Cortex of kidney (tissue), 1 donor: ENCODE measurements at places on chromosomes 5 and 9.

- DNase-seq, result no peak
Measured at GRCh38 chr5:150361301-150361700, 3.8 kb downstream of the TCOF1 start.

DNA sequence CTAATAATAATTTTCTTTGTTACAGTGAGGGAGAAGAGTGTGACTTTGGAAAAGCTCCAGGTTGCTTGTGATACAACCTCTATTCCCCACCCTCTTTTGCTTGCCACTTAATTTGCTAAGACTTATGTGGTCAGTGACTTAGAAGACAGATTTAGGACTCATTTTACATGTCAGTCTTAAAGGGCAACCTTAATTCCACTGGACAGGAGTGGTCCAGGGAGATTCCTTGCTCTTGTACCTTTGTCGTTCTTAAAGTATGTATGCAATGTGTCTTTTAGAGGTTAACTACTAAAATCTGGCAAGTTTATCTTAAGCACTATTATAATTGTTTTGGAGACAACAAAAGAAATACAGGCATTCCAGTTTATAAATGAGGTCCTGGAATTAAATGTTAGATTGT lies 20.0 kb downstream of the SLC30A5 start:
- no peak for DNase-seq

DNA sequence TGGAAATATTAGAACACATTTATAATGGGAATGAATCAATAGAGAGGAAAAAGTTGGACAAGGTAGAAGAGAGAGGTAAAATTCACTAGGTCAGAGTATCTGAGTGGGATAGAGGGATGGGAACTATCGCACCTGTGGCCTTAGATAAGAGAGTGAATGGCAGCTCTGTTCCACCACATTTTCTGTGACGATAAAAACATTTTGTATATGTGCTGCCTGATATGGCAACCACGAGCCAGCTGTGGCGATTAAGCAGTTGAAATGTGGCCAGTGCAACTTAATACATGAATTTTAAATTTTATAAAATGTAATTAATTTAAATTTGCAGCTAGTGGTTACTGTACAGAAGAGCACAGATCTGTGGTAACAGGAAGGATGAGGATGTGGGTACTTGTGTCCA lies 46.7 kb downstream of the ZNF354A start:
- no peak for DNase-seq

DNA sequence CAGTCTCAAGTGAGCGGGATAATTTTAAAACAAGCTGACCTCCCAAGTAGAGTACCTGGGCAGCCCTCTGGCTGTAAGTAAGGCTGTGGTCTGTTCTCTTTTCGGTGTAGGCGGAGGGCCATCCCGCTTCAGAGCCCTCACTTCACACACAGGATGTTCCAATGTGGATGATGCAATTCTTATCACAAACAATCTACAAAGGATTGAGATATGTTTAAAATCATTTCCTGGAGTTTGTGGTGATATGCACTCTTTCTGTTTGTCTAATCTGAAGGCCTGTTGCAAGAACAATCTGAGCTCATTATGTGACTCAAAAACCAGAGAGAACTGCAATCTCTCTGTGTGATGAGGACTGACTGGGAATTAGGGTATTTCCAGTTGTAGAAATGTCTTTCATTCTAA lies 42.5 kb downstream of the ITGA2 start:
- no peak for DNase-seq

GRCh38 chr9:76116913-76117312 lies 226.4 kb downstream of the PCSK5 start:
- no peak for DNase-seq

GRCh38 chr9:35723908-35724307 lies 8.1 kb downstream of the TLN1 start:
- DNase-seq, result no peak

- no peak for DNase-seq
Measured at GRCh38 chr5:61461926-61462325, 129.9 kb downstream of the ZSWIM6 start.

DNA sequence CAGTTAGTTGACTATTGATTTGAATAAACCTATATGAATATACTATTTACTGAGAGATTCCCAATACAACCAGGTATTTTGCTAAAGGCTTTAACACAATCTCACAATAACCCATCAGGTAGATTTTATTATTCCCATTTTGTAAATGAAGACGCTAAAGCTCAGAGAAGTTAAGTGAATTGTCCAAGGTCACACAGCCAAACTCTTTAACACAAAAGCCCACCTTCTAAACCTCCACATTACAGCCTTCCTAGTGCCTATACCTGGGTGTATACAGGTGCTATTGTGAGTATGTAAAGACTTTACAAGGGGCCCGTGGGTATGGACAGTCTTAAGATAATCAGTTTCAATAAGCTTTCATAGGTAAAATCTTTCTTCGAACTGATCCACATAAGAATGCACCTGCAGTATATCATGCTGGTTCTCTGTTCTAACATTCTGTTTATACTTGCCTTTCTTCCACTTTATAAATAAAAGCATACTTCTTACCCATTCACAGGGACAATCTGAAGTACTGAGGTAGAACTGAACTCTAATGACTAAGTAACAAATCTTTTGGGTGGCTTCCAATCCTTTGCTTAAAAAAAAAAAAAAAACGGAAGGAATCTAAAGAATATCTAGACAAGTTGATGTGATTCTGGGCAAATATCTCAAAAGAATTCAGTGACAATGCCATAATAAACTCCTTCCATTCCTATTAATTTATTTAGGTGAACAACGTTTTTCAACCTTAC lies 59.1 kb downstream of the PJA2 start:
- no peak for DNase-seq

DNA sequence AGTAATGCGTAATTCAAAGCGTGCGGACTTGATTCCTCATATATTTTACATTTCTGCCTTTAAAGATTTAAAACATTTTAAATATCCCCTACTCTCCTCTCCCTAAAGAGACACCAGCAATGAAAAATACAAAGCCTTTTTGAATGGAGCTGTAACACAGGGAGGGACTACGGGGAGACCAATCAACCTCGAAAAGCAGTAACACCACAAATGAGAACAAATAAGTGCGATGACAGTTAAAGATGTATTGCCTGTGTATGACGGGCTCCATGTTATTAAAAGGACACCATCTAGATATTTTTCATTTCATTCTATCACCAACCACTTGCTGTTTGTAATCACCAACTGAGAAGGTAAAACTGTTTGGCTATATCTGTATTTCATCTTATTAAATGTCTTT lies 230.3 kb upstream of the TBCA start:
- DNase-seq, result no peak

DNA sequence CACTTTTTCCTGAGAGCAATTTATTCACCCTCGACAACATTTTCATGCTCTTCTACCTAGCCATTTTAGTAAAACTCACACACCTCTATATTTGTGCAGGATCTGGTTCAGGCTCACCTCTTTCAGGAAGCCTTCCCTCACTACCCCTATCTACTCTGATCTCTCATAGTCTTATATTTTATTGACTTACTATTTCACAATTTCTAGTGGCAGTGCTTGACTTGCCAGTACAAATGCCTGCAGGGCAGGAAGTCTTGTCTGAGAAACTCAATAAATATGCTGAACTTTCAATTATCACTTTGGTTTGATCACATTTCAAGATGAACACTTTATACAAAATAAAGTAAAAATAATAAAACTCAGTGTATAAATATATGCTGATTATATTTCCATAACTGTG lies 226.8 kb downstream of the CETN3 start:
- no peak for DNase-seq

GRCh38 chr5:15376088-15376487 lies 123.9 kb upstream of the FBXL7 start:
- no peak for DNase-seq

DNA sequence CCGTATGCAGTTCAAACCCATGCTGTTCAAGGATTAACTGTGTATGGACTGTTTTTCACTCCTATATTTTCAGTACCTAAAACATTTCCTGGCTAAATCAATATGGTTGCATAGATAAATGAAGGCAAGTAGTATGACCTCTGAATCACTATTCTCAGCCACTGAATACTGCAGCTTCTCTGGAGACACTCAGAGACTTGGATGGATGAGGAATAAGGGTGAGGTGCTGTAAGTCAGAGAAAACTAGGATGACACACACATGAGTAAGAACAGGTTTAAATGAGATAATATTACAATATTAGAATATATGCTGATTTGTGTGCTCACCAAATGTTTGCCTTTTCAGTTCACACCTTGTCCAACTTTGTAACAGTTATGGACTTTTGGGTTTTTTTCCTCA lies 26.0 kb upstream of the ANXA1 start:
- DNase-seq, result no peak

DNA sequence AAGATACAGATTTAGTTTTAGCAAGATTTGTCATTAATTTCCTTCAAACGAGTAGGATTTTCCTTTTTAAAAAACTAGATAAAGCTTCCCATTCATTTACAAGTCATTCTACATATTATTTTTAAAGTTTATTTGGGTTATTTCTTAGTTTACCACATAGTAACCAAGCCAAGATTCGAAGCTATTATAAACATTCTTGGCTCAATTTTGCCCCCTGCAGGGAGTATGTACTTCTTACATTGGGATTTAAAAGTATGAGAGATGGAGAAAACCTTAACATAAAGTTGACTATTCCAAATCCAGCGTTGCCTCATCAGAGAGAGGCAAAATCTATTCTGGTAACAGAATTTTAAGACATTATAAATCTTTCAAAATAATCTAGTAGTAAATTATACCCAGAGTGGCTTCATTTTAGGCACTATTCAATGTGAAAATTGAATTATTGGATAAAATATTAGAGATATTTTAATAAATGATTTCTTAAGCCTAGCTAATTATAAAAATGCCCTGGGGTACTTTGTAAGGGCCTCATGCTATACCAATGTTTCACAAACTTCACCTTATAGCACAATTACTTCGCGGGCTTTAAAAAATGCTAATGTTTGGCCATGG lies 39.1 kb downstream of the FBN2 start:
- no peak for DNase-seq

GRCh38 chr5:1761453-1761755 lies 38.2 kb downstream of the MRPL36 start:
- DNase-seq, result no peak

- DNase-seq, result no peak
Measured at GRCh38 chr9:99031319-99031718, 73.6 kb upstream of the TGFBR1 start.

GRCh38 chr5:73606206-73606753 lies 19.7 kb upstream of the ARHGEF28 start:
- no peak for DNase-seq

DNA sequence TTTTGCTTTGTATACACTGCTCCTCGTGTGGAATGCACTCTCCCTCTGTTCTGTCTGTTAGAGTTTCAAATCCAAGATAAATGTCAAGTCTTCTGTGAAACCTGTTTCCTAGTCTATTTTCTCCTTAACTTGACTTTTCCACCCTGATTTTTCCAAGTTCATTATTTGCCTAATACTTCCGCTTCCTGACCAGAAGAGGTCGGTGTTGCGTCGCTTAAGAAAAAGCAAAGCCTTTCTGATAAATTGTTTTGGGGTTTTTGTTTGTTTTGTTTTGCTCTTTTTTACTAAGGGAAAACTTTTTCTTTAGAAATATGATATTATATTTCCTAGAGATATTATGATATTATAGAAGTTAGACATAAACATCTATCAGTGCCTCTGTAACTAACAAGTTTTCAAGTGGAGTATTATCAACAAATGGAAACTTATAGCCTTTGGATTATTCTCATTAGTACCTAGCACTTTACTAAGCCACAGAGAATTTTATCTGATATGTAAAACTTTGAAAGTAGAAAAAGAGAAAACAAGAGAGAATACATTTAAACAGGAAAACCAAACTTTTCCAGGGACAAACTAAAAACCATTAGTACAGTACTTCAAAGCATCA lies 55.8 kb downstream of the PHAX start:
- DNase-seq, result no peak

DNA sequence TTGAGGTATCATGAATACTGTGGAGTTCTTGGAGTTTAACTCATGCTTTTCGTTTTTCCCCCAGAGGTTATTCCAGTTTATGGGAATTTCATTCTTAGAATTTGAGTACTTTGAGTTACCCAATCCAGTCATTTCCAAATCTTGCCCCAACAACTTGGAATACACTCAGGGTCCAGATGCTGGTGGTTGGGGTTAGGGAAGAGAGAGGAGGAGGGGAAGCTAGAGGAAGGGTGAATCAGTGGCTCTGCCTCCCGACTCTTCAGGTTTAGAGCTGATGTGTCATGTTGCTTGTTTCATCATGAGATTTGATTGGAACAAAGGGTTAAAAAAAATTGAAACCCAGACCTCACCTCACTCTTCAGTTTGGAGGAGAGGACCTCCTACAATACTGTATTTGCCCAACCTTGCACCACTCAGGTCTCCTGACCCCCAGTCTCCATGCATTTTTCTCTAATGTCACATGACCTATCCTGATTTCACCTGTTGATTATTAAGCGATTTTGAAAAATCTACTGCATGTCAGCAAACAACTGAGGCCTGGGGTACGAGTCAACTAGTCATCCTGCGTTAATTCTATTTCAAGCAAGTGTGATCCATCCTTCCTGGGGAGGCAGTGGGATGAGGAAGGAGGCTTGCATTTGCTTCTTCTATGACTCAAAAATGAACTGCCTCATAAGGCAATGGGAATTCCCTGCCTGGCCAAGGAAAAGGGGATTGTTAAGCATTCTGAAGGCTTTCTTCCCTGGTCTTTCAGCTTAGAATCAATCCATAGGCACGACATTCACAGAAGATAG lies 6.2 kb upstream of the SLC1A3 start:
- no peak for DNase-seq

- DNase-seq, result no peak
Measured at GRCh38 chr5:43104057-43104456, 16.7 kb upstream of the ZNF131 start.

DNA sequence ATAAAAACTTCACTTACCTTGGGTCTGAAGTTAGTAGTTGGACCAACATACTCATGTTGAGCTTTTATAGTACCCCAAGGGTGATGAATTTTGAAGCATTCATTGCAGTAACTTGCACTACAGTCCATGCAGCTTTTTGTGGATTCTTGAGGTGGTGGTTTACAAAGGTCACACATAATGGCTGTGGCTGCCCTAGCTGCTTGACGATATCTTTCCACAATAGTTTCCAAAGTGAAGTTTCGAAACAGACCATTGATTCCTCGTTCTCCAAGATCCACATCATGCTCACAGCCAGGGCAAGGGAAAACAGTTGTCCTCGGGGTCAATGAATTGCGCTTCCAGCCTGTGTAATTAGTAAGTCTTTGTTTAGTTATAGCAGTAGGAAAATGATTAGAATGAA lies 22.7 kb downstream of the TRIM36 start:
- DNase-seq, result no peak

GRCh38 chr5:172065431-172066065 lies 59.1 kb upstream of the FBXW11 start:
- DNase-seq, result no peak

- DNase-seq, result no peak
Measured at GRCh38 chr5:5512543-5512942, 90.1 kb downstream of the ICE1 start.
